ENCODE measurements at places on chromosomes 1 and 21. TPM values are rescaled to one million over a fixed set of nuclear protein-coding genes. Genes with fewer than 3 reads are reported as not detected.

The NES gene
- 4.8 TPM for polyA plus RNA-seq

The ZCCHC17 gene
- polyA plus RNA-seq: 44.3 TPM

The CELSR2 gene
- 3.3 TPM for polyA plus RNA-seq

GRCh38 chr1:39499668-39500067 lies 8.2 kb downstream of the BMP8A start:
- no peak for DNase-seq

- no peak for DNase-seq
These were observed 21.3 kb upstream of the RUNX3 start for GRCh38 chr1:24951337-24951736.

- no peak for DNase-seq
These were observed 479.2 kb upstream of the LRRC7 start for GRCh38 chr1:69088571-69088970.

The TPTE gene
- polyA plus RNA-seq: not detected

DNA sequence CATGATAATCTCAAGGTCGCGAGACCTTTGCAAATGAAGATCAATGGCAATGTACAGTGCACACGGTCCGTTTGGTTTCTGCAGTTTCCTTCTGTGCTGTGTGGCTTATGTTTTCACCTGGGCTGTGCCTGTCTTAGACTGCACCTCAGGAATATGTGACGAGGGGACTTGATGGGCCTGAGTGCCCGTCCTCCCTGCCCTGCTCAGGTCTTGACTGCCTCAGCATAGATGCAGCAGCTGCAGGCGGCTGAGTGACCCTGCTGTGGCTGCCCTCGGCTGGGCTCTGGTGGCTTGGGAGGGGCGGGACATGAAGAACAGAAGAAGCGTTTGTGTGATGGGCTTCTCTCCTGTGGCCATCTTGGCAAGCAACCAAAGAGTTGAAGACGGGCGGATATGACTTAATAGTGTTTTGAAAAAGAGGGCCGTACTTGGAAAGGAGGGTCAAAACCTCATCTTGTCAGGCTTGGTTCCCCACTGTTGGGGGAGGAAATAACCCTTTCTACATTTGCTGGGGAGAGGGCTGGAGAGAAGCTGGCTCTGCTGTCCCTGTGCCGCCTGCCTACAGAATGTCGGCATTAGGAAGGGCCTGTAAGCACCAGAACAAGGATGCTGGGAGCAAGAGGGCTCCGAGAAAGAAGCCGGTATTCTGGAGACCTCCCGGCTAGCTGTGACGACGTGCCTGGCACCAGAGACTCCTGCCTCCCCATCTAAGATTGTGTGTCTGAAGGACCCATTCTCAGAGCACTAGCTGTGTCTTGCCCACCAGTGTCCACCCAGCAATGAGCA lies 7.1 kb downstream of the MYBPHL start:
- no peak for DNase-seq

The TIPRL gene
- 44.2 TPM for polyA plus RNA-seq

GRCh38 chr21:35222541-35222941 lies 173.4 kb upstream of the RUNX1 start:
- no peak for DNase-seq

- no peak for DNase-seq
These were observed 165.6 kb downstream of the C1orf94 start for GRCh38 chr1:34342334-34342733.

The SYDE2 gene
- polyA plus RNA-seq: 4.9 TPM

DNA sequence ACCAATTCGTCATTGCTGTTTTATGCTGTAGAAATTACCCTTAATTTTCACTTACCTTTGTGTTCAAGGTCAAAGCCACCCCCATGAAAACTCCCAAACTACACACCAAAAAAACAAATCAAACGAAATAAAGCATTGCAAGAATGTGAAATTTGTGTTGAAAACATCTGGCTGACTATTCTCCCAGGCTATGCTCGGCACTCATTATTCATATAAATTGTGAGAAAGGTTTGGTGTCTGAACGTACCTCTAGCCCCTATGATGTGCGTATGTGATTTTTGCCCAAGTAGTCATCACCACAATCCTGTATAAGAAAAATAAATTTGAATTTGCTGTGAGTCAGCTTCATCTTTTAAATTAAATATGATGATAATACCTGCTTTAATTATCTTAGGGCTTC lies 34.9 kb downstream of the ADAMTS1 start:
- no peak for DNase-seq

GRCh38 chr1:74766579-74766978 lies 33.6 kb downstream of the TYW3 start:
- no peak for DNase-seq

The C1orf116 gene
- polyA plus RNA-seq: 18.7 TPM

DNA sequence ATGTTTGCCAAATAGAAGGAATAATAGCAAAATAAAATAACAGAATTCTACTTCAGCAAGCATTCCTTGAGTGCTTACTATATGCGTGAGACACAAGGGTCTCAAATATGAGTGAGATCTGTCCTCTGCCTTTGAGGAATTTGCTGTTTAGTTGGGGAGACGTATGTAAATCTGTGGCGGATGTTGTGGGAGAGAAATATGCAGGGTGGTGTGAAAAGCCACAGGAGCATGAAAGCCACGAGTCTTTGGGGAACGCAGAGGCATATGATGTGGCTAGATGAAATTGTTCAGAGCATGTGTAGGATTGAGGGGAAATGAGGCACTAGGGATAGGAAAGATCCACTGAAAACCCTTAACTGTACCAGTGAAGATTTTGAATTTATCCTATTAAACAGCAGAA lies 244.4 kb downstream of the PBX1 start:
- DNase-seq: no peak

GRCh38 chr1:241838897-241839296 lies 9.1 kb upstream of the EXO1 start:
- DNase-seq: no peak

The RAB13 gene
- 98.7 TPM for polyA plus RNA-seq

DNA sequence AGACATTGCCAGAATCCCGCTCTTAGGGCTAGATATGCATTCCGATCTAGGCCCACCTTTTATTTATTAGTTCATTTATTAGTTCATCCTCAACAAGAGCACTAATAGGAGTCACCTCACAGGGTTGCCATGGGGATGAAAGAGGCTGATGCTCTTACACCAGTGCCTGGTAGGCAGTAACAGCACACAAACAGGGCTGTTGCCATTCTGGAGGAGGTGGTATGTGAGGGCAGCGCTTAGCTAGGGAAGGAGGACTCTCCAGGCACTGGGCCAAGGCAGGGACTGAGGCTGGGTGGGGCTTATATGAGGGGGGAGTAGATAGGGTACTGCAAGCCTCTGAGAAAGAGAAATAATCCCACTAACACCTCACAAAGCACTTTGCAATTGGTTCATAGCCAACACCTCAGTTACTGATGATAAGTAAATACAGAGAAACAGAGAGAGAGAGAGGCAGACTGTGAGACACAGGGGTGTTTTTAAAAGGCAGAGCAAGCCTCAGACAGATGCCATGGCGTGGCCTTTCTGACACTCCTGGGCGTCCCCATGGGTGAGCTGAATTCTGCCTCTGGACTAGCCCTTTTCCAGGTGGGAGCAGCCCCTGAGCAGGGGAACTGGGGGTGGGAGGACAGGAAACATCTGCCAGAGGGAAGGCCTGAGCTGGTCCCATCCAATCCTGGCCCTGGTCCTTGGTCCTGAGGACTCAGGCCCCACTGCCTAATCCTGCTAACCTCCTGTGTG lies 5.9 kb downstream of the FCGR2A start:
- peak; percentile 31 for DNase-seq

The SCAMP3 gene
- polyA plus RNA-seq: 131 TPM

DNA sequence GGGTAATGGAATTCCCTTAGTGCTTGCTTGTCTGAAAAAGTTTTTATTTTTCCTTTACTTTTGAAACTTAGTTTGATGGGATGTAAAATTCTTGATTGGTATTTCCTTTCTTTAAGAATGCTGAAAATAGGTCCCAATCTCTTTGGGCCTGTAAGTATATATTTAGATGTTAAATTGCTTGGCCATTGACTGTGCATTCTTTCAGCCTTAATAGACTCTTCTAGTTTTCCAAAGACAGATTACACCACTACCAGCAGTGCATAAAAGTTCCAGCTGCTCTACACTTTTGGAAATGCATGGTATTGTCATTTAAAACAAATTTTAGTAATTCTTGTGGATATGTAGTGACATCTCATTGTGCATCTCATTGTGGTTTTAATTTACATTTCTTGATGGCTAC lies 464.8 kb upstream of the USP24 start:
- DNase-seq: no peak

GRCh38 chr1:1086911-1087341 lies 12.8 kb upstream of the RNF223 start:
- no peak for DNase-seq

The SPATA21 gene
- 0.92 TPM for polyA plus RNA-seq

The SELE gene
- not detected for polyA plus RNA-seq

DNA sequence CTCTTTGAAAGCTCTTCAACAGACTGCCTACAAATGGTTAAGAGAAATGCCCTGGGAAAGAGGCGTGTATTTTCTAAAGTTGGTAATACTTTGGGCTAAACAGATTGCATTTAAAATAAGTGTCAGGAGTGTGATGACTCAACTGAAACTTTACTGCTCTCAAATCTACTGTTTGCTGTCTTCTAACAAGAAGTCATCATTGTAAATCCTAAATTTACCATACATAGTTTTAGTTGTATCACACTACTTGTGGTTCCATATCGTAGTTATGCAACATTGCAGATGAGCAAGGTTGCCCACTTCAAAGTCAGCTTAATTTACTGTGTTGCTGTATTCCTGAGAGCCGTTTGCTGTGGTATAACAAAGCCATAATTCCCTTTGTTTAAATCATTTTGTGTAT lies 59.6 kb downstream of the RGS21 start:
- DNase-seq: no peak

GRCh38 chr21:45823100-45823681 lies 158.4 kb upstream of the COL6A1 start:
- DNase-seq: no peak

DNA sequence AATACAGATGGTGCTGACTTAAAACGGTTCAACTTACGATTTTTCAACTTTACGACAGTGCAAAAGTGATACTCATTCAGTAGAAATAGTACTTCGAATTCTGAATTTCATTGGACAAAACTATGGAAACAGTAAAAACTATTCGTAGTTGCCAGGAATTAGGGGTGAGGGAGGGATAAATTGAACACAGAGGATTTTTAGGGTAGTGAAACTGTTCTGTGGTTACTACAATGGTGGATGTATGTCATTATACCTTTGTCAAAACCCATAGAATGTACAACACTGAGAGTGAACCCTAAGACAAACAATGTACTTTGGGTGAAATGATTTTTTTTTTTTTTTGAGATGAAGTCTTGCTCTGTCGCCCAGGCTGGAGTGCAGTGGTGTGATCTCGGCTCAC lies 7.5 kb downstream of the DDR2 start:
- DNase-seq: no peak

GRCh38 chr1:25871704-25872494 lies 3.6 kb downstream of the PAQR7 start:
- DNase-seq: no peak

The NOS1AP gene
- 9.3 TPM for polyA plus RNA-seq

GRCh38 chr1:218620956-218621355 lies 275.8 kb downstream of the TGFB2 start:
- no peak for DNase-seq

DNA sequence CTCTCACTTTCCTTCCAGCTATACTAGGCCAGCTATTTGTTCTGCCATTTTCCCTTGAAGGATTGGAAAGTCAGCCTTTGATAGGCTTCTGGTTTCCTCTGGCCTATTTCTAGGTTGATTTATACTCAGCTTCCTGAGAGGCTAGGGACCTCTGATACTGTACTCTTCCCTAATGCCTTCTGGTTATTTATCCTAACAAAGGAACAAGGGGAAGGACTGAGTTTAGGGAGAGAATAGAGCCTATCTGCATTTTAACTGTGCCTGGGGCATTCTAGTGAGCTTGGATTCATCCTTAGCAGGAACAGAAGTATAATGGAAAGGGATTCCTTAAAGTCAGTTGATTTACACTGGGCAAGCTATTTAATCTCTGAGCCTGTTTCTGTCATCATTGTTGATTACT lies 11.8 kb upstream of the TMEM39B start:
- DNase-seq: no peak

- peak; percentile 80 for DNase-seq
These were observed 18.3 kb upstream of the ALPL start for GRCh38 chr1:21490774-21491487.

GRCh38 chr1:186535388-186536133 lies 74.6 kb upstream of the PDC start:
- peak; percentile 38 for DNase-seq

DNA sequence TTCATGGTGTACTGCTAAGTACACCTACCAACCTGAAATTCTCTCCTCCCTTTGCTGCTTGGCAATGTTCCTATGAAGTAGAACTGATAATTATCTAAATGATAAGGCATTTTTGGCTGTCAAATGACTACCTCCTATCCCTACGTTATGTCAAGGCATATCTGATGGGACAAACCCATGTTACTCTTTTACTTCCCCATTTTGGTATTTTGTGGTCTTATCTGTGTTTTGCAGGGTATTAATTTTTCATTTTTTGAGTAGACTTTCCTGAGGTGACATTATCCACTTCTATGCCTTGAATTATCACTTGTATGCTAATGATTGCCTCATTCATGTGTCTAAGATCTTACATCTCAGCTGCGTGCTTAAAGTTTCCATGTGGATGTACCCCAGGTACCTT lies 499.6 kb upstream of the B3GALT2 start:
- no peak for DNase-seq

- no peak for DNase-seq
These were observed 107.7 kb downstream of the AJAP1 start for GRCh38 chr1:4762146-4762545.

DNA sequence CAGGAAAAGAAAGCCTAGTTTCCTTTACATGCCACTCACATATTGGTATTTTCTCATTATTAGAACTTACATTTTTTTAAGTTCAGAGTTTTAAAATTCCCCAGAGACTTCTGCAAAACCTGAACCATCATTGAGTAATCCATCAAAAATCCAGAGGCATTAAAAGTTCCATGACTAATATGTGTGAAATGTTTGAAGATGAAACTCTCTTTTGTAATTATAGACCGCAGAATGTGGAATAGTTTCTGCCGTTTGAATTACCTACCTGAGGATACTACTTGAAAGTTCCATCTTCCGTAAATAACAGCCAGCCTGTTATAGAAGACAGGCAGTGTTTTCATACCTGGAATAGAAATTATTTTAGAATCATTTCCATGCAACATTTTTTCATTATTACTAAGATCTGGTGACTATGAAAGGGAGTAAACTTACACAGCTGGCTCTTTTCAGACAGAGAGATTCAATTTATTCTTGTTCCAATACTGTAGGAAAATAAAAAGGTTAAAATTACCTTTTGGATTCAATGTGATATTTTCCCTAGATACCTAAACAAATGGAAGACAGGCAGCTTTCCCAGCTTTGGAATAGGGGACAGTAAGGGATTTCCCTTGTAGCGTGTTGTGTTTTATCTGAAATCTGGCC lies 131.4 kb downstream of the ST6GALNAC5 start:
- DNase-seq: no peak

Data from hepatocyte (in vitro differentiated cells).